Activated T-helper 1 cell treated with Interleukin-2 at 50 U/mL for 16 hours (primary cell): ENCODE measurements at places on chromosomes 12 and 14.
A peak's percentile ranks its signal among the peaks of the same experiment; 100 is the strongest.

GRCh38 chr14:59919570-59920377, at the start of gene LRRC9:
TSS of gene LRRC9 (plus strand) at chr14:59920144.
- DNase-seq, result no peak

DNA sequence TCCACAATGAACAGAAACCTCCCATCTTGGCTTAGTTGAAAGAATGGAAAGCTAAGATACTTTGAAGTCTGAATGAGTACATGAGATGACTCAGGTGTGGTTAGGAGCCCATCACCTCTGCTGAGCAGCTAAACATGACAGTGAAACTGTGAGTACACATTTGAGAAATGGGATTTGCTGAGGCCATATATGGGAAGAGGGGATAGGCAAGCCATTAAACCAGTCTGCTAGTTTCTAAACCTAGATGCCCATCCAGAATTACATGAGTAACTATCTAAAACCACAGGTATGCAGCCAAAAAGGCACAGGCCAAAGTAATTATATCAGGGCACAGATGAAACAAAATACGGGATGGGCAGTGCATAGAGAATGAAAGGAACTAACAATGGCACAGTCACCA, 41.2 kb downstream of the NKX2-1 start:
- DNase-seq, result no peak

GRCh38 chr14:21913759-21914158, 240.1 kb upstream of the OR4E1 start:
- peak; percentile 39 for DNase-seq

- no peak for DNase-seq
These were observed 10.5 kb downstream of the PRKAB1 start for GRCh38 chr12:119678459-119678858.

- no peak for DNase-seq
These were observed 13.9 kb upstream of the LRTM2 start for GRCh38 chr12:1806301-1807086.
